ENCODE measurements at places on chromosomes 16 and 17.

DNA sequence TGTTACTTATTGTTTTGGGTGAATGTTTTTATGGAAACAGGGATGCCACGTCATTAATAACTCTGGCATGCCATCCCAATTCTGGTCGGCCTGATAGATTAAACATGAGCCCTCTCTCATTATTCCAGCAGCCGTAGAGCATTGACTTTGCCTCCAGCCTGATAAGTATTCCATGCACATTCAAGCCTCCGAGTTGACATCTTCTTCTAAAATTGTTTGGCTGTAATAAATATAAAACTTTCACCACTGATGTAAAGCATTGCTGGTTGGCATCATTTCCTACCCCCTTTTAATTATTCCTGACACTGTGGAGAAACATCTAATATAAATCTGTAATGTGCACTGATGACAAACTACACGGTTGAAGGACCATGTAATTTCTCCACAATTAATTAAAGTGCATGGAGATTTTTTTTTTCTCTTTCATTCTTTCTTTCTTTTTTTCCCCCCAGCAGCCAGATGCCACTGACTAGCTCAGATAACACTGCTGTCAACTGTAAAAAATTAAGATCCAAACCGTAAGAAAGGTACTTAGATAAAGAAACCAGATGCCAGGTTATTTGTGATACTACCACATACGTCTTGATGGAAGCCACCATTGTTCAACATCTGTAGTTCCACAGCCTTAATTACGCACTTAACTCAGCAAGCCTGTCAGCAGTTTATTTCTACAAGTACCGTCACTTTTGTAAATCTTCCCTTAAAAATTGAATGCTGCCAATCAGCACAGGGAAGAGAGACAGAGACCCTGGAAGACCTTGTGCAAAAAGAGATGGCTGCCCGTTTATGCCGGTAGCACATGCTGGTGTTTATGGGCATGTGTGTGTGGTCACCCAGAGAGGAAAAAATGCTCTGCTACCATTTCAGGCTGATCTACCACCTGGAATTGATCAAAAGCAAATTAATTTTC lies 237.7 kb downstream of the IRX3 start:
- no peak overlapping the region for H3K4me3 ChIP-seq
- peaks cover 33% of the 10 kb centered on the region for H3K4me1 ChIP-seq
- no peaks in the 10 kb centered on the region for H3K27me3 ChIP-seq
- H3K36me3 ChIP-seq, result no peaks in the 10 kb centered on the region
- H3K27ac ChIP-seq, result no peak overlapping the region

GRCh38 chr17:77434136-77435114 lies 293.7 kb downstream of the SEC14L1 start:
- peak overlapping the region; percentile 86 for H3K27ac ChIP-seq
- no peak for DNase-seq
- no peak overlapping the region for H3K4me3 ChIP-seq
- H3K27me3 ChIP-seq, result no peaks in the 10 kb centered on the region

DNA sequence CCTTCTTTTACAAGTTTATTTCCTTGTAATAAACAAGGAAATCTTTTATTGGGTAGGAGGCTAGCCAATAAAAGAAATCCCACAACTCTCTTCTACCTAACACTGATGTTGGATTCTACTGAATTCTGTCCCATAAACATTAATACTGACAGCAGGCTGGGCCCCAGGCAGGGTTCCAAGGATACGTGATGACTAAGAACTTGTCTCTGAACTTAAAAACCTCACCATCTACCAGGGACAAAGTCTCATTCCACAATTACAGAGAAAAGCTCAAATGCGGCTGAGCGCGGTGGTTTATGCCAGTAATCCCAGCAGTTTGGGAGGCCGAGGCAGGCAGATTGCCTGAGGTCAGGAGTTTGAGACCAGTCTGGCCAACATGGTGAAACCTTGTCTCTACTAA lies 64.9 kb downstream of the ARHGAP17 start:
- peaks cover 4% of the 10 kb centered on the region for H3K36me3 ChIP-seq
- H3K4me3 ChIP-seq, result no peak overlapping the region
- no peaks in the 10 kb centered on the region for H3K4me1 ChIP-seq
- no peak for DNase-seq
- no peak overlapping the region for H3K27ac ChIP-seq

DNA sequence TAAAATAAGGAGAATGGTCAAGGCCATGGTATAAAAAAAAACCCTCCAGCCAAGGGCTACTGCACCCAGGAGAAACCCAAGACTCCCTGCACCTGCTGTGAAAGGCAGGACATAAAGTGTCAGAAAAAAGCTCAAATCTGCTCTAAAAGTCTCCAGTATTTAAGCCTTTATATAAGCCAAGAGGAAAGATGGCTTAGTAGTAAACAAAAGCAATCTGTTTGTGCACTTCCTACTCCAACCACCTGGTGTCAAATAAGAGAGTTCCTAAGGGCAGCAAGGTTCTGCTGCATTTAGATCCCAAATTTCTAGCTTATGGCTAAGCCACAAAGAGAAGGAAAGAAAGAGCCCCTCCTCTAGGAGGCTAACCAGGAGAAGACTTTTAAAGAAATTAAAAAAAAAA lies 20.6 kb downstream of the ACSM1 start:
- no peaks in the 10 kb centered on the region for H3K27me3 ChIP-seq
- H3K4me3 ChIP-seq, result no peak overlapping the region
- H3K36me3 ChIP-seq, result no peaks in the 10 kb centered on the region

GRCh38 chr16:85014311-85014710 lies 3.0 kb upstream of the ZDHHC7 start:
- no peak overlapping the region for H3K27ac ChIP-seq
- DNase-seq, result no peak
- no peaks in the 10 kb centered on the region for H3K36me3 ChIP-seq

Data from neural progenitor cell (in vitro differentiated cells).